ENCODE measurements at places on chromosomes 1 and 21. TPM values are rescaled to one million over a fixed set of nuclear protein-coding genes. Genes with fewer than 3 reads are reported as not detected.

Gene RNF220
- 68.7 TPM for total RNA-seq

- H3K4me3 ChIP-seq = no peak overlapping the region
- no peaks in the 10 kb centered on the region for H3K36me3 ChIP-seq
- peaks cover 19% of the 10 kb centered on the region for H3K27me3 ChIP-seq
Observed at GRCh38 chr1:77468257-77468948, 186.6 kb downstream of the AK5 start.

- peaks cover 21% of the 10 kb centered on the region for H3K4me1 ChIP-seq
- DNase-seq = peak; percentile 31
- H3K4me3 ChIP-seq = no peak overlapping the region
- no peaks in the 10 kb centered on the region for H3K36me3 ChIP-seq
Observed at GRCh38 chr1:95286479-95286878, 52.5 kb downstream of the RWDD3 start.

- peaks cover 21% of the 10 kb centered on the region for H3K27me3 ChIP-seq
- H3K4me3 ChIP-seq = no peak overlapping the region
- DNase-seq = no peak
- H3K4me1 ChIP-seq = no peaks in the 10 kb centered on the region
Observed at GRCh38 chr1:41723786-41724185, 194.9 kb downstream of the HIVEP3 start.

DNA sequence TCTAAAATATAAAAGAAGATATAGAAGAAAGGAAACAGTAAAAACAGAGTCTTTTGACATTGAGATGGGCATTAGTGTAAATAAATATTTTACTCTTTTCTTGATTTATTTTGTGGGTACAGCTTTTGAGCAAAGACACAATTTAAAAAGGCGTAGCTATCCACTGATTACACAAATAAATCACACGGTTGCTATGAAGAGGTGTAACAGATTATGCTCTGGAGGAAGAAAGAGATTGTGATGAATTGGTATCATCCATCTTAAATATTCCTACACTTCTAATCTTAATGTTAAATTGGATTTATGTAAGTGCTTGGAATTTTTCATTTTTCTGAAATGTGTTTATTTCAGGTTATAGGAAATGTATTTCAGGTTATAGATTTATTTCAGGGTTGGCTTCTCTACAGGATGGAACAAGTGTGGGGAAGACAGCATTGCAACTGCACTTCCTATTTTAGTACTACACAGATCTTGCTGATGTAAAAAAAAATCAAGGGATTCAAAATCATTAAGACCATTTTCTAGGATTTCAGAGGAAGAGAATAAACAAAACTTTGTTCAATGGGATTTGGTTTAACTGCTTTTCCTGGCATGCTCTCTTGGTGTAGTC is 15.3 kb downstream of the XCL1 start:
- no peaks in the 10 kb centered on the region for H3K36me3 ChIP-seq
- no peak overlapping the region for H3K4me3 ChIP-seq
- H3K27me3 ChIP-seq = no peaks in the 10 kb centered on the region
- no peaks in the 10 kb centered on the region for H3K4me1 ChIP-seq

DNA sequence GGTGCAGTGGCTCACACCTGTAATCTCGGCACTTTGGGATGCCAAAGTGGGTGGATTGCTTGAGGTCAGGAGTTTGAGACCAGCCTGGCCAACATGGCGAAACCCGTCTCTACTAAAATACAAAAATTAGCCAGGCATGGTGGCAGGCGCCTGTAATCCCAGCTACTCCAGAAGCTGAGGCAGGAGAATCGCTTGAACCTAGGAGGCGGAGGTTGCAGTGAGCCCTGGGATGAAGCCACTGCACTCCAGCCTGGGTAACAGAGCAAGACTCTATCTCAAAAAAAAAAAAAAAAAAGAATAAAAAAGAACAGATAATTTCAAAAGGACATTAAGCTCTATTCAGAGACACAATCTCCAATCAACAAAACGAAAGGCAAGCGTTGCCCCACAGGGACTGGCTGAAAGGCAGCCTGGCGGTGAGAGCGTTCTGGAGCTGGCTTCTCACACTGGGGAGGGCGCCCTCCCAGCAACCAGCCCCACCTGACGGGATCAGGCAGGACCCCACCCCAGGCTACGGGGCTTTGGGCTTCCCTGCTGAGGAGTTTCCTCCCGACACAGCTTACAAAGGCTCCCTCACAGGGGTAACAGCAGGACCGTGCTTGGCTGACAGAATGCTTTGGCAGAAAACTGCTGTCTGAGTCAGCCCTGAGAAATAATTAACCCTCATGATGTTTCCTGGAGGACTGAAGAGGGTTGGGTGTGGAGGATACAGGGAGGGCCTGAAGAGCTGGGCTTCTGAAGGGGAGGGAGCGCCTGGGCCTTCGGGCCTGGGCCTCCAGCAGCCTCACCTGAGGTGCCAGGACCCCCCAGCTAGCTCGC is 31.1 kb upstream of the SRP9 start:
- peak overlapping the region; percentile 54 for H3K4me3 ChIP-seq
- H3K4me1 ChIP-seq = peaks cover 23% of the 10 kb centered on the region
- H3K27me3 ChIP-seq = no peaks in the 10 kb centered on the region
- peak overlapping the region; percentile 71 for H3K27ac ChIP-seq
- DNase-seq = peak; percentile 81

Data from Calu3 (cell line).